ENCODE measurements at places on chromosomes 11 and 22.

DNA sequence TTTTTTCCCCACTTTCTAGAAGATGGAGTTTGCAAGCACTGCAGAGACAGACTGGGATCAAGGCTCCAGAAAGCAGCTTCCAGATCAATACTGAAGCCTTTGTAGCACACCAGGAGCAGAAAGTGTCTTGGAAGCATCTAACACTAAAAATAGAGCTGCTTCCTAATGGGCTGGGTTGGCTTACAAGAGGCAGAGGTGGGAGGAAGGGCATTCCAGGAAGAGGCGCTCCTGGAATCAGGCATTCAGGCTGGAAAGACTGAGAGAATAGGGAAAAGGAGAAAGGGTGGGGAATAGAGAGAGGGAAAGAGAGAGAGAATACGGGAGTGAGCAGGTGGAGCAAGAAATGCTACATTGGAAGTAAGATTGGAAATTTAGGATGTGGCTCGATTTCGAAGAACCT lies 395.9 kb downstream of the OPCML start:
- DNase-seq, result no peak

DNA sequence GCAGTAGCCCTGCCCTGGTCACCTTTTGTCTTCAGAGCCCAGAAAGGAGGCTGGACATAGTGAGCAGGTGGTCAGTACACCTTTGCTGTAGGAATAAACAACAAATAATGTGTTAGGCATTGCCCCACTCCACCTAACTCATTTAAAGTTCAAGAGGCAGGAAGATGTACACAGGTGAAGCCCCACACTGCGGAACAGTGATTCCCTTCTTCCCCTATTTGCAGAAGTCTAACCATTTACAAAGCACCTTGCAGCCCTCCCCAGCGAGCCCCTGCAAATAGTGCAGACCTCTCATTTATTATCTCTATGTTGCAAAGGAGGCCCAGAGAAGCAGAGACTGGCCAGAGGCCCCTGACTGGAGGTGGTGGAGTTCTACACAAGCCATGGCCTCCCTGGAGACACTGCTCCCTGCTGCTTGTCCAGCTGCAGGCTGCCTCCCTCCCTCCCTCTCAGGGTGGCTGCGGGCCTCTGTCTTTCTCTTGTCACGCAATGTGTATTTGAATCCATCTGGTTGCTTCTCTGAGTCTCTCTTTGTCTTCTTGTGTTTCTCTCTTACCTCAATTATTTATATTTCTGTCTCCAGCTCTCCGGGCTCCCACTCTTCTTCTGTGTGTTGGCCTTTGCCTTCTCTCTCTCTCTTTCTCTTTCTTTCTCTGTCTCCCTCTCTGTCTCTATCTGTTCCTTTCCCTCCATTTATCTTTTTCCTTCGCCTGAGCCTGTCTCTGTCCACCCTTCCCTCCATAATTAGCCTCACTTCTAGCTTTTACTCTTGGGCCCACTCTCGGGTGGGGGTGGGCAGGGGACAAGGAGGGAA lies 59.1 kb upstream of the PRDM11 start:
- DNase-seq, result no peak

DNA sequence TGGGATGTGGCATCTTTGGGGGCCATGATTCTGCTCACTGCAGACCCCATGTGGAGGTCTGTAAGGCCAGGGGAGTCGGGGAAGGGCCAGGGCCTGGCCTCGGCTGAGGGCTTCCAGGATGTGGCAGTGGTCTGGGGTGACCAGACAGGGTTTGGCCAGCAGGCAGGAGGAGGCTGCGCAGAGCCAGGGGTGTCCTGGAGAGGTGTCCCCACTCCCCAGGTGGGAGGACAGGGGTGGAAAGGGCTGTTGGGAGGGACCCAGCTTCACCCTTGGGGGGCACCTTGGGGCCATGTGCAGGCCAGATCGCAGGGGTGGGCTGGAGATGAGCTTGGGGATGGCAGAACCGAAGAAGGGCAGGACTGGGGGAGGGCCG lies 3.4 kb downstream of the PANX2 start:
- no peak for DNase-seq

DNA sequence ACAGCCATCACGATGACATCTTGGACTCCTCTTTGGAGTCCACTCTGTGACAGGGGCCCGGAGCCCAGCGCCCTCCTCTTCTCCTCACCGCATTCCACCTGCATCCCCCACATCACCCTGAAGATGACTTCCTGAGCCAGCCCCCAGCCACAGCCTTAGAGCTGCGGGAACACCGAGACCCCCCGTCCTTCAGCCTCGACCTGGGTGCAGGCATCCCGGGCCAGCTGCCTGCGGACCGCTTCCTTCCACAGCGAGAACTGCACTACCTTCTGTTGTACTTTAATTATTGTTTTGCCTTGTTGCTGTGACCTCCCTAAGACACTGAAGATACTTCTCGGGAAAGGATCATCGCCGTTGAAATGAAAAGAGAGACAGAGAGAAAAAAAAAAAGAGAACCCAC lies 42.1 kb downstream of the DBX1 start:
- no peak for DNase-seq

GRCh38 chr11:46657186-46657585 lies 39.8 kb downstream of the ATG13 start:
- no peak for DNase-seq

DNA sequence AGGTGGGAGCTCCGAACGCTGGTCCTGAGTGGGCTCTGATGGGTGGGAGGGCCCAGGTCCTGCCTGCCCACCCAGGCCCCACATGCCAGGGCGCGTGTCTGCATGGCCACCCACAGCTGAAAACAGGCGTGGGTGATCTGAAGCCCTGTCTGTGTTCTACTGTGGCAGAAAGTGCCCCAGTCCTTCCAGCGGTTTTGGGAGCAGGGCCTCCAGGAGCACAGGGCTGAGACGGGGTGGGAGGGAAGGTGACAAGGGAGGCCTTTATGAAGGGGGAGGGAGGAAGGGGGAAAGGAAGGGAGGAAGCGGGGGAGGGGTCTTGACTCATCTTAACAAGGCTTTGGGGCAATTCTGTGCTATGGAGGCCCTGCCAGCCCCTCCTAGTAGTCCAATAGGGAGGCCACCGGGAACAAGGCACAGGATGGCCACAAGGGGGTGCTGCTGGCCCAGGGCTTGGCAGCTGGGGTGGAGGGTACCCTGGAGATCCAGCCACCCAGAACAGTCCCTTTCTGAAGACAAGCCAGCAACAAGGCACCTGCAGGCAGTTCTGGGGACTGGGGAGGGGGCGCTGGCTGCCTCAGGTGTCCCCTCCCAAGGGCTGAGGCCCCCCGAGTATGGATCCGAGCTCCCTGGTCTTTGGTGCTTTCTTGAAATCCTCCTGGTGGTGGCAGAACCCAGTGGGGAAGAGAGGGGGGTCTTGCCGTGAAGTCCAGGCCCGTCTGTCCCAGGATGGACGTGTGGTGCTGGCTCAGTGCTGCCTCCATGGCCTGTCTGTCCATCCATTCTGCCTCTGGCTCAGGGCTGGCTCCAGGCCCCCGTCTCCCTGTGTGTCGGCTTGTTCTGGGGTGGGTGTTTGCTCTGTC lies 6.3 kb upstream of the FADS3 start:
- peak; percentile 91 for DNase-seq

GRCh38 chr11:32884770-32885384 lies 7.7 kb upstream of the QSER1 start:
- DNase-seq, result no peak

DNA sequence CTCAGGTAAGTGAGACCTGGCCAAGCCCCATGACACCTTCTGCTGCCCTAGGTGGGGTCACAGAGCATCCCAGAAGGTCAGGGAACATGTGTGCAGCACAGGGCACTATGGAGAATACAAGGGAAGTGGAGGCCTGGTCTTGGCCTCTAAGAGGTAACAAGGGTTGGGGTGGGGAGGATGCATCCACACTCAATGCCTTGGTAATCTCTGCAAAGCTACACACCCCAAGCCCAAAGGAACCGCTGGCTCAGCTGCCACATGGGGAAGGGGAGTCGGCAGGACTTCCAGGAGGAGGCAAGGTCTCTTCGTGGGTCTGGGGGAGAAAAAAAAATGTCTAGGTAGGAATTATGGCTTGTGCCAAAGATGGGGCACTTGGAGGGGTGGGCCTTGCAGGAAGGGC lies 17.3 kb downstream of the CD5 start:
- DNase-seq, result no peak

DNA sequence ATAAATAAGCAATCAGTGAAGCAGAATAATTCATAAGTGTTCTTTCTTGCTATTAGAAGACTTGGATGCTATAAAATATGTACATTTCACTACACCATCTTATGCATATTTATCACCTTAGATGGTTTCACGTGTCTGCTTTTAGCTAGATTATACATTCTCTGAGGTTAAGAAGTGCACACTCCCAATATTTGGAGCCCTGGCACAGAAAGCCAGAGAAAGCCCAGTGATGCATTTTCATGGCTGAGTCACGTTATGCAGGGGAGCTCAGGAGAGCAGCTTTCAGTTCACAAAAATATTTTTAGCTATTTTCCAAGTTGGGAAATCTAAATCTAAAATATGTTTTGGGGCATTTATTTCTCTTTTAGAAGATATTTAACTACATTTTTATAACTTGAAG lies 5.1 kb upstream of the TP53AIP1 start:
- DNase-seq, result no peak

DNA sequence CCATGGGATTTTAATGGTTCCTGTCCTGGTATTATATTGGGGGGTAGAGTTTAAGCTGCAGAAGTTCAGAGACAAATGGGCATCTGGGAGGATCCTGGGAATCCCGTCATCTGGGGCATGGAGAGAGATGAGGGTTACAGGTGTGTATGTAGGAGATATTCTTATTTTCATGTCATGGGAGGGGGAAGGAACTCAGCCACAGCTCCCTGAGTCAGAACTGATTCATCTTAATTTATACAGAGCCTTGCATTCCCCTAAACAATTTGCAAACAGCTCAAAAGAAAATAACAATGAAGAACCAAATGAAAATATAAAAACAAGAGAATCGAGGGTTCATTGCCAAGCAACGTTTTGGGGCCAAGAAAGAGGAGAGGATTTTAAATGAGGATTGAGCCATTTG lies 155.9 kb upstream of the TBCEL start:
- DNase-seq, result no peak

- DNase-seq, result peak; percentile 77
Measured at GRCh38 chr22:37260901-37261336, 16.9 kb upstream of the RAC2 start.
